GDM1 (cell line): ENCODE measurements at places on chromosomes 2 and 18.

- no peak for DNase-seq
Observed at GRCh38 chr2:222203041-222203440, 95.8 kb downstream of the PAX3 start.

GRCh38 chr2:240455647-240456446 lies 20.4 kb downstream of the GPC1 start:
- no peak for DNase-seq

- DNase-seq, result no peak
Observed at GRCh38 chr2:172039011-172039704, 39.4 kb downstream of the METAP1D start.

DNA sequence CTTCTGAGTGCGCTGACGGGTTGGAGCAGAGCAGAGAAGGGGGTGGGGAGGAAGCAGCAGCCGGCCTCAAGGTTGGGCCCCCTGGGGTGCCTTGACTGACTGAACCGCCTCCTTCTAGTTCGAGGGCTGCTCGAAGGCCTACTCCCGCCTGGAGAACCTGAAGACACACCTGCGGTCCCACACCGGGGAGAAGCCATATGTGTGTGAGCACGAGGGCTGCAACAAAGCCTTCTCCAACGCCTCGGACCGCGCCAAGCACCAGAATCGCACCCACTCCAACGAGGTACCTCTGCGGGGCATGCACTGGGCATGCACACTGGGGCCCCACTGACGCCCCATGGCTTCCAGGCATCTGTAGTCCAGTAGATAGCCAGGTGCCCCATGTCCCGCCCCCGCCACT lies 246.9 kb downstream of the GLI2 start:
- no peak for DNase-seq

DNA sequence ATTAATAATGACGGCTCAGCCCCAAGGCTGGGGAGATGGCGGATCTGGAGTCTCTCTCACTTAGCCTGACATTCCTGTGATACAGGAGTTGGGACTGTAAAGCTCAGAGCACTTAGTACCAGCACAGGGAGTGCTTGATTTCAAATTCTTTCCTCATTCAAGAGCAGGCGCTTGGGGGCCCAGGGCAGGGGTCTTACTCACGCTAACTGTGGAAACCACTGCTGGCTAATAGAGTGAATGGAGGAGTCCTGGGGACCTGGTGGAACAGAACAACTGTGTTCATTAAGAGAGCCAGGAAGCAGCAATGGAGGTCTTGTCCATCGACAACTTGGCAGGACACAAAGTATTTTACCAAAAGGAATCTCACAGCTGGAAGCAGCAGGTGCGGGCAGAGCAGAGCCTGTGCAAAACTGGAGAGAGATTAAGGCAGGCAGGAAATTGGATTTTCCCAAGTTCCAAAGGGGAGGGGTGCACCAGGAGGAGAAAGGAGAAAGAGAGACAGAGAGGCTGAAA lies 358.9 kb downstream of the TNS1 start:
- DNase-seq, result no peak

DNA sequence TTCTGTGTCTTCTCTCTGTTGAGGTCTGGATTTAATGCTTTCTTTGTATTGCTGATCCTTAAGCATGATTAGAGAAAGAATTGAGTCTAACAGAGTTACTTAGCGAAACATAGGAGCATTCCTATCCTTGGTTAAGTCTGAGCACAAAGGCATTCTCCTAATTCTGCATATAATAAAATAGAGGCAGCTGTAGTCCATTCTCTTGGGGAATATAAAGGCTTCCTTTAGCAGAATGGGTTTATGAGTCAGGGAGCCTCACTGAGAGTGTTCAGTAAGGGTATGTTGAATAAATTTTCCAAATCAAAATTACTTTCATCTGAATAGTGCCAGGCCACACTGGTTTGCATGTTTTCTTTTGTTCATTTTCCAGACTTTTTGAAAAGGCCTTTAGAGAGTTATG lies 101.5 kb downstream of the GALNT1 start:
- no peak for DNase-seq

- DNase-seq, result no peak
Observed at GRCh38 chr18:30280186-30280585, 762.4 kb downstream of the DSC3 start.

DNA sequence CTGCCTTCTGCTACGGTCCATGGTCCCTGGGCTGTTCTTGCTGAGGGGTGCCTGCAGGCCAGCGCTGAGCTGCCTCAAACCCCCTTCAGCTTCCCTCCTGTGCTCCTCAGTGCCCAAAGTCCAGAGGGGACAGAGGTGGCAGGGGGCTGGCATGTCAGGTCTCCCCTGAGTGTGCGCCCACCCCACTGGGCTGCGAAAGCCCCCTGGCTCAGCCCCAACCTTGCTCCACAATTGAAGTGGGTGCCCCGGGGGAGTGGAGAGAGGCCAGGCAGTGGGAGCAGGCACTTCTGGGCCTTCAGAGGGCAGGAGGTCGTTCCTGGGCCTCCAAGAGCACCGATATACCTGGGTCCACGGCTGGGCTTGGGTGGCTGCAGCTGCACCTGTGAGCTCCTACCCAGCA lies 548.7 kb upstream of the FAM98A start:
- no peak for DNase-seq

DNA sequence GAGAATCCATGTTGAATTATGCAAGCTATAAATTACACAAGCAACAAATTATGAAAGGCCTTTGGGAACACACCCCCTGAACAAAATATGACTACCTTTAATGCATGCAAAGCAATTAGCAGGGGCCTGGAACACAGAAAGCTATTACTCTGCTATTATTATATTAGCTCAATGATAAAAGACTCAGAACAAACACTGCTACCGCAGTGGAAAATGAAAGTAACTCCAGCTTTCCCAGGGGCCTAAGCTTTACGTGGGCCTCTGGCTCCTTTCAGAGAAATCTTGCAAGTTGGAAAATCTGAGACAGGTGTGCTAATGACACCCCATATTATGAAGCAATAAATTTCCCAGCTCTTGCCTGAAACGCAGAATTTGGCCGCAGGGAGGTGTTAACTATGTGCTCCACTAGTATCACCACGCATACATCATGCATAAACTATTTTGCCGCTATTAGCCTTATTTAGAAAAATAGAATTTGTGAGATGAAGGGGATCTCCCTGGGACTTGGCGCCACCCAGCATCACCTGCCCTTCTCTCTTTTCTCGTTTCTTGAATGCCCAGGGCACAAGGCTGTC lies 321.6 kb upstream of the LYPD1 start:
- no peak for DNase-seq

DNA sequence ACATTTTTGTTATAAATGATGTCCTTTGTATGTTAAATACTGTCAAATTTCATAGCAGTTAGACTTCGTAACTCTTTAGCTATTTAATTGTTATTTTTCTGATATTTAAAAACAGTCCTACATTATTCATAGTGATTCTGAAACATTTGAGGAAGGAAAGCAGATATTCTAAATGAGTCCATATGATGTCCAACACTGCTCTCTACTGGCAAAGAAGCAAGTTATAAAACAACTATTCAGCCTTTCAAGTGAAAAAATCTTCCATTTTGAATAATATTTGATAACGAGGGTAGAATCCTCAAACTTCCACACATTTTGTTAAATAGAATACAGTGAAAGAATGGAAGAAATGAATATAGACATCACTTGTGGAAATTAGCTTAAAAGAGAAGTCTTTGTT lies 220.8 kb downstream of the GULP1 start:
- no peak for DNase-seq

DNA sequence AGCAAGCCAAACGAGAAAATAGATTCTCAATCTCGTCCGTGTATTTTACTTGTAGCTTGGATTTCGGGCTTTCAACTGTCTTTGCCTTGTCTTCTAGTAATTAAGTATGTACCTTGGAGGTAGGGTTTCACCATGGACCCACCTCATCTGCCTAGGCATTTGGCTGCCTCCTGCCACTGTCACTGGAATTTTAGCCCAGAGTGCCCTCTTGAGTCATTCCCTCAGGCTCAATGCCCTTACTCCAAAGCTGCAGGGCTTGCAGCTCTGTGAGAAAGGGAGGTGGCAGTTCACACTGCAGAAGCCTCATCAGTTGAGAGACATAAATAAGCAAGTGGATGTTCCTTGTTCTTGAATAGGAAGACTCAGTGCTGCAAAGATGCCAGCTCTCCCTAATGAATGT lies 89.6 kb downstream of the VSNL1 start:
- no peak for DNase-seq

DNA sequence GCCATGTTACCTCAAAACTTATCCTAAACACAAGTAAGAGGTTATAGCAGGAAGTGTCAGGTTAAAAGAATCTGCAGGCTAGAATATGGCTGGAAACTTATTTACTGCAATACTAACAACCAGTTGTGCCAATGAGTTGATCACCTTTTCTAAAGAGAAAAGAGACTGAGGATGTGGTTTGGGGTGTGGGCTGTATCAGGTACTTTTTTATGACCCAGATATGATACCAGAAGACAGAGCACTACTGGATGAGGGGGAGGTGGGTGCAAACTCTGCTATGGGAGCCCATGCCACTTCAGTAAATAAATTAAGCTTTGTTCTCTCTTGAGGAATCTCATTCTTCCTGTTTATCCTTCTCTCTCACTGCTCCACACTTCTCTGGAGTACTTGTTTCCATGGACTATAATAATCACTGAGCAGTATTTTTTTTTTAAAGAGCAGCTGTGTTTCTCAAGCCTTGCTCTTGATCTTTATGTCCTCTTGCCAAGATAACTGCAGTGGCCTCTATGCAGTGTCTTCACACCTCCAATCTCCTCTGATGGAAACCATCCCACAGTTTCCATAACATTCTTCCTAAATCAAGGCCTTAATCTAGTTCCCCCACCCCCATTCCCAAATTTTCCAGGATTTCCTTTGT lies 51.2 kb upstream of the NOSTRIN start:
- DNase-seq, result no peak

- DNase-seq, result no peak
Observed at GRCh38 chr18:32346671-32347070, 124.0 kb downstream of the GAREM1 start.

- DNase-seq, result no peak
Observed at GRCh38 chr2:172093416-172094293, 8.3 kb downstream of the DLX1 start.

GRCh38 chr2:154143105-154143504 lies 271.4 kb downstream of the GALNT13 start:
- no peak for DNase-seq

GRCh38 chr18:14124689-14125088 lies 7.5 kb downstream of the ZNF519 start:
- no peak for DNase-seq
